Hematopoietic multipotent progenitor cell treated with erythropoietin and hydrocortisone succinate and interleukin-3 and kit ligand, for 17 days (in vitro differentiated cells): ENCODE measurements at places on chromosomes 2 and 18.

DNA sequence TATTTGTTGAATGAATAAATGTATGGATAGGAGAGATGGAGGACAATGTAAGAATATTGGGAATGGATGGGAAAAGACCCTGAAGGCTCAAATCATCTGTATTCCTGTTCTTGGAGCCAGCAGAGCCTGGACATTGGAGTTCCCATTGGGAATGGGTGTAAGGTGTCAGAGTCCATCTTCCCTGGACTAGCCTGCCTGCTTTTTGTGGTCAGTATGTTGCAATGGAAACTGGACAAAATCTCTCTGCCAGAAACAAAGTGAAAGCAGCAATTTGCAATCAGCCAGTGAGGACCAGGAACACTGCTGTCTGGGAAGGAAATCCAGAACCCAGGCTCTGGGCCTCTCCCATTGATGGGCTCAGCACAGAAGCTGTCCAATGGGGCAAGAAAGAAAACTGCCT, 83.5 kb upstream of the SKOR2 start:
- no peak for DNase-seq

- no peak for DNase-seq
These were observed 14.6 kb downstream of the SPOPL start for GRCh38 chr2:138516030-138516704.

- DNase-seq, result no peak
These were observed 267.4 kb upstream of the NT5C1B start for GRCh38 chr2:18856765-18857164.

DNA sequence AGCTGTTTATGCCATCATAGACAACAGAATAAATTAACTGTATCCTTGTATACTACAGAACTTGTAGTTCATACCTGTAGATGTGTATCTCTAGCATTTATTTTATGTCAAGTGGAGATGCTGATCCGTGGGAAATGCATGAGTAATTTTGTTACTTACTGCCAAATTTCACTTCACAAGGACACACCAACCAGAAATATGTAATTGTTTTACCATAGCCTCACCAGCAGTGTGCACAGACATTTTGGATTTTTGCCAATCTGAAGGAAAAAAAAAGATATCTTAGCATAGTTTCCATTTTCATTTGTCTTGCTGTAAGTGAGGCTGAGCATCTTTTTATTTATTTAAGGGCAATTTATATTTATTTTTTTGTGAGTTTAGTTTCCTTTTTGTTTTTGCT, 265.1 kb upstream of the OSR1 start:
- DNase-seq, result no peak

- DNase-seq, result no peak
These were observed 142.9 kb downstream of the ASB1 start for GRCh38 chr2:238569507-238570195.

DNA sequence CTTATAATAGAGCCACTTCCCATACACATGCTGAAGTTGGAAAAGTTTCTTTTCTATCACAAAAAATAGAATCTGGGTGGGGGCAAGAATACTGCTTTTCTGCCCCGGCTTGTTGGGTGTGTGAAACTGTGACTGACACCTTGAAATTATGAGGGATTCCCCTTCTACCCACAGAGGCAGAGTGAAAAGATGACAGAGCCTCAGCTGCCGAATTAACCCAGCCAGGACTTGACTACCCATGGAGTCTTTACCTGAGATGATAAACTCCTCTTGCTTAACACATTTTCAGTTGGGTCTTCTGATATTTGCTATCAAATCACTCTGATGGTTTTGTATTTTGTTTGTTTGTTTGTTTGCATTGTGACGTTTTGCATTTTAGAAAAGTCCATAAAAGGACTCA, 66.0 kb upstream of the PMAIP1 start:
- DNase-seq, result no peak

DNA sequence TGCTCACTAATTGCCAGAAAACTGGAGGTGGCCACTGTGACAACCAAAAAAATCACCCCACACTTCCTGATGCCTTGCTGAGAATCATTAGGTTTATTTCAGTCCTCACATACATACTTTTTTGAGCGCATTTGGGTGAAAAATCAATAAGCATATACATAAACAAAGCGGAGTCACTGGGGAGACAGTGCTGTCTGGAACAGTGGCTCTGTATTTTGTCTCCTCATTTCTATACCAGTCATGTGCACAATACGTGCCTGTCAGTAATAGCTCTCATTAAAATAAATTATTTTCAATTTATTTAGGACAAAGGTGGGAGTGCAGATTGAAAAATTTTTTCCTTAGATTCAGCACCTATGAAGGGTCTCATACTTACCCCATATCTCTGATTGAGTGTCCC, 48.2 kb downstream of the CXCR4 start:
- DNase-seq, result no peak

GRCh38 chr18:9260388-9261380, 73.9 kb upstream of the TWSG1 start:
- DNase-seq, result no peak

- DNase-seq, result no peak
These were observed 234.8 kb downstream of the NDUFA10 start for GRCh38 chr2:239790313-239790712.

GRCh38 chr2:79649531-79649930, 136.7 kb downstream of the CTNNA2 start:
- no peak for DNase-seq

GRCh38 chr2:127545189-127545588, 9.7 kb downstream of the MYO7B start:
- no peak for DNase-seq

DNA sequence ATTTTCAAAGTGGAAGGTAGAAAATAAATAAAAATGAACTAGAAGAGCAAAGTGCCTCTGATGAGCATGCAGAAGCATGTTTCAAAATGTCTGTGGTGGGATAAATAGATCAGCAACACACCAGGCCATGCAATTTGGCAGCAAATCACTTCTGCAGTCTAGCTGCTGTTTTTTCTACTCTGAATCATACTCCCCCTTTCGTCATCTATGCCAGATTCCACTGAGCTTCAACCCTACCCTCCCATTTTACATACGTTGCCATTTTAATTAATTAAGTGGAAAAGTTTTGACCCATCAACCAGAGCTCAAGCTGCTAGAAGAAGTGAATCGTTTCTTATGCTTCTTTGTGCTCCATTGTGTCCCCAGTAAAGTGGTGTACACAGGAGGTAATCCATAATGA, 79.3 kb downstream of the NRXN1 start:
- DNase-seq, result no peak

DNA sequence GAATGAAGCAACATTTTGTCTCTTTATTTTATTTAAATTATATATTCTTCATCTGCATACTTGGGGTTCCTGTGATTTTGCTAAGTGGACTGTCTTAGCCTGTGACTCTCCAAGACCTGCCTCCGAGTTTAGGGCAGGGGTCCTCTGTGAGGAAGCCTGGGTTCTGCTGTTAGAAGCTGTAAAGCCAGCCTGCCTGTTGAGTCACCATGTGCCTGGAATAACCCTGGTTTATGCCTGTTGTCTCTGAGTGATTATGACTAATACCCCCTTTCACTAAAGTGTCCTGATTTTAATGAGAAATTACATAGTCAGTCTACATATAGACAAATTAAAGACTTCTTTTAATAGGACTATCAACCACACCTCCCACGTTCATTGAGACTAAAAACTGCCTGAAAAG, 369.1 kb downstream of the ZNF521 start:
- DNase-seq, result no peak
